ENCODE measurements at places on chromosomes 3 and 15. TPM values are rescaled to one million over a fixed set of nuclear protein-coding genes. Genes with fewer than 3 reads are reported as not detected.

DNA sequence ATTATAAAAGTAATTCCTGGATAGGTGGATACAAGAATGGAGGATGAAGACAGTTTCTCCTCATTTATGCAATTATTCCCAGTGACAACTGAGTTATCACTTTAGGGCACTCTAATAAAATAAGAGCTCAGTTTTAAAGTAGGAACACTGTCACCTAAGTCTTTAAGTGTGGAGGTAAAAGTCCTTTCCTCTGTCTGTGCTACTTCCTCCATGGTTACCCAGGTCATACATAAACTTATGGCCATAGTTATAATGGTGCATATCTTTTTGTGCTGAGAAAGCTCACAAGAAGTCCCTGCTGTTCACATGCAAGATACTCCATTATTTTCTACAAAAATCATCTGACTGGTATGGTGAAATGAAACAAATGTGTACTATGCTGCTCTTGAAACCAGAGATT, 1093.6 kb downstream of the IGSF11 start:
- no peak for DNase-seq

Gene ACOX2
- total RNA-seq = 1.5 TPM

Gene IQCF2
- not detected for total RNA-seq

GRCh38 chr3:195913382-195913781, 5.0 kb upstream of the TNK2 start:
- DNase-seq = no peak

GRCh38 chr3:45509038-45509767, 85.3 kb upstream of the LIMD1 start:
- no peak for DNase-seq

Gene OIP5
- 3.6 TPM for total RNA-seq

DNA sequence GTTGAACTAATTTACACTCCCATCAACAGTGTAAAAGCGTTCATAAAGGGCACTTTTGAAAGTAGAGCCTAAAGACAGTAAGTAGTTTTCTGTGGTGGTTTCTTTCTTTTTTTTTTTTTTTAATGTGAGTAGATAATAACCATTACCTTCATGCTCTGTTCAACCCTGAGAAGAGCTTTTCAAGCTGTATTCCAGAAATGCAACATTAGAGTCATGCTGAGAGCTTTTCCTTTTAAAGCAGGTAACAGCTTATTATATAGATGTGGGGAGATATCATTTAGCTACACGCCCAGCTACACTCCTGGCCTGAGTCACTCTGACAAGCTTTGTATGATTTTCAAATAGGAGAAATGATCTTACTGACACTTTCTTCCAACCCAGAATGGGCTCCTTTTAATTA, 96.2 kb upstream of the ARHGEF26 start:
- no peak for DNase-seq

DNA sequence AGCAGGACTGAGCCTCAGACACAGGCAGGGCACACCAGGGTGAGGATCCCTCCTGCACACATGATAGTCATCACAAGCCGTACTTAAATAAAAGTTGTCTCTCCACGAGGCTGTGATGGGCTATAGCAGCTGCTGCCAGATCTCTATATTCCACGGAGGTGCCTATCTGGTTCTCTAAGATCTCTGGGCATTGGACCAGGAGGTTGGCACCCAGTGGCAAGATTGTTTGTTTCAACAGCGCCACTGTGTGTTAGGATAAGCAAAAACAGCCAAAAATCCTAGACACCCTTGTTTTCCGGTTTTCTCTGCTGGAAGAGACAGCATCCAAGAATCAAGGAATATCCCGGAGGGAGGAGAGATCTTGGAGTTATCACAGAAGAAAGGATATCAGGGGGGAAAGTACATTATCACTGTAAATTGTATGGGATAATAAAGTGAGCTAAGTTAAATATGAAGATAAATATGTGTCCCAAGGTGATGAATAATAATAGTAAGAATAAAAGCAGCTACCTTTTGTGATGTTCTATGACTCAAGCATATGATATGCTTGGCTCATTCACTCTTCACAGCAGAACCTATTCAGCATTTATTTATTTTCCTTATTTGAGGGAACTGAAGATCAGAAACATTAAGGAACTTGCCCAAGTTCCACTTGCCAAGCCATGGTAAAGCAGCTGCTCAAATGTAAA, 90.6 kb upstream of the AKAP13 start:
- DNase-seq = peak; percentile 68
